ENCODE measurements at places on chromosomes 1 and 21.

- peak; percentile 44 for DNase-seq
Measured at GRCh38 chr1:53653631-53654030, 85.3 kb downstream of the GLIS1 start.

- peak; percentile 31 for DNase-seq
Measured at GRCh38 chr1:148161053-148161901, 9.2 kb upstream of the NBPF11 start.

GRCh38 chr1:205357567-205357966 lies 845 bp upstream of the KLHDC8A start:
- no peak for DNase-seq

GRCh38 chr1:27658951-27659496 lies 13.0 kb downstream of the IFI6 start:
- DNase-seq = peak; percentile 51

DNA sequence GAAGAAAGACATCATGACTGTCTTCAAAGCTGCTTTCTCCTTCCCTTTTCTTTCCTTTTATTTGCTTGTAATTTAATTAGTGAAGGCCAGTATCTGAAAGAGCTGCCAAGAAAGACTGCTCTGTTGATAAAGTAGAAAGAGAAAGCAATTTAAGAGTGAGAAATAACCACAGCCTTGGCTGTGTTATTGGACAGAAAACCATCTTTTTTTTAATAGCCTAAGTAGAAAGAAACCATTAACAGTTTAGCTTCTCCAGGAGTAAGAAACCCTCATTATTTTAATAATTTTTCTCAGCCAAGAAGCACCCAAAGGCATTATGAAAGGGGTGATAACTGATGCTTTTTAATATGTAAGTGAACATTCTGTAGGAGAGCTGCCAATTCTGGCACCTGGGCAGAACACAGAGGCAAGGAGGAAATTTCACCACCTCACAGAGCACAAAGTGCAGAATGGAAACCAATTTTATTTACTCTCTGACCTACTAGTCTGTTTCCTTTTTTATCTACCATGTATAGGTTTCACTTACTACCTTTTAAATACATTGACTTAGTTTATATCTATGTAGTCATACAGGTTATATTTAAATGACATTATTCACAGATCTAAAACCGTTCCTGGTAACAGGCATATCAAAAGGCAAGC lies 703.2 kb downstream of the MRPL39 start:
- DNase-seq = no peak

- no peak for DNase-seq
Measured at GRCh38 chr1:9275567-9276034, 17.1 kb upstream of the SPSB1 start.

- DNase-seq = no peak
Measured at GRCh38 chr1:198185146-198185545, 28.3 kb downstream of the NEK7 start.

DNA sequence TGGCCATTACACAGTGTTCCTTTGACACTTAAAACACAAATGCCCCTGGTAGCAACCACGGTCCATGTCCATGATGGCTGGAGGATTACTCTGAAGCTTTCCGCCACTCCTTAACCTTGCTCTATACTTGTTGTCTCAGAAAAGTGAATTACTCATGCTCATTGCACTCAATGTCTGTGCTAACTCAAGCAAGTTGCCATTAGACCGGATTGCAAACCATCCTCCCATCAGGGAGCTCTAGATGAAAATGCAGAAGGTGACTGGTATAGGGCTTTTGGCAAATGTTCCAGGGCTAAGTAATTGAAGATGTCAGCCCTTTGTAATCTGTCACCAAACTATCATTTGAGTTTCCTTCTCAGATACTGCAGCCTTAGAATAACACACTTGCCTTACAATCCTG lies 1288.3 kb upstream of the B3GALT2 start:
- DNase-seq = no peak

- DNase-seq = no peak
Measured at GRCh38 chr1:148308832-148309458, 156.9 kb upstream of the NBPF11 start.

- DNase-seq = no peak
Measured at GRCh38 chr1:94209425-94209824, 28.0 kb downstream of the ARHGAP29 start.

DNA sequence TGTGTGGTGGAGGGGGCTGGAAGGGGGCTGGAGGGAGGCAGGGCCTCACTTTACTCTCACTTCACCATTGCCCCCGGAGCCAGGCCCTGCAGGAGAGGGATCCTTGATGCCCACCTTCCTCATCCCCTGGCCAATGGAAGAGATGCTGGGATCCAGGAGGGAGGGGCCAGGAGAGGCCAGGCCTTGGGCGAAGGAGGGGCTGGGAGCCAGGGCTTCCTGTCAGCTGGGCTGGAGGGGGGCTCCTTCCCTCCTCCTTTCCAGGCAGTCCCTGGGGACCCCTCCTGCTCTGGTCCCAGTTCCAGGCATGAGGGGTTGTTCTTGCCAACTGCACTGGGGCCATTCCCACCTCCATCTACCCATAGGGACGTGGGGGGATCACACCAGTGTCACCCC lies 5.7 kb downstream of the AHDC1 start:
- peak; percentile 72 for DNase-seq

GRCh38 chr1:58874757-58875755 lies 91.2 kb upstream of the JUN start:
- DNase-seq = peak; percentile 63

GRCh38 chr21:46222436-46223116 lies 6.0 kb downstream of the LSS start:
- no peak for DNase-seq

- no peak for DNase-seq
Measured at GRCh38 chr1:102085896-102086295, 89.2 kb upstream of the OLFM3 start.

DNA sequence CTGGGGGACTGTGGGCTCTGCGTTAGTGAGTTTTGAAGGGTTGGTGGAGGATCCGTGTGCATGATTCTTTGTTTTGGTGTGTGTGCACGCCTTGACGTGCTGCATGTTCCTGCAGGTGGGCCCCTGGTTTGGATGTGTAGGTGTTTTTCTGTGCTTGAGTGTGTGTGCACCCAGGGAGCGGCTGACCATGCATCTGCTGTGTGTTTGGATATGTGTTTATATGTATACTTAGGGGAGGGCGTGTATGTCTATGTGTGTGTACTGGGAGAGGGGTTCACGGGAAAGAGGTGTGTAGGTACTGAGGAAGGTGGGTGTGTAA lies 1.1 kb downstream of the VANGL2 start:
- DNase-seq = no peak

GRCh38 chr1:67840449-67840848 lies 7.2 kb upstream of the GNG12 start:
- DNase-seq = no peak

- peak; percentile 90 for DNase-seq
Measured at GRCh38 chr1:156927215-156928042, 7.0 kb downstream of the LRRC71 start.

DNA sequence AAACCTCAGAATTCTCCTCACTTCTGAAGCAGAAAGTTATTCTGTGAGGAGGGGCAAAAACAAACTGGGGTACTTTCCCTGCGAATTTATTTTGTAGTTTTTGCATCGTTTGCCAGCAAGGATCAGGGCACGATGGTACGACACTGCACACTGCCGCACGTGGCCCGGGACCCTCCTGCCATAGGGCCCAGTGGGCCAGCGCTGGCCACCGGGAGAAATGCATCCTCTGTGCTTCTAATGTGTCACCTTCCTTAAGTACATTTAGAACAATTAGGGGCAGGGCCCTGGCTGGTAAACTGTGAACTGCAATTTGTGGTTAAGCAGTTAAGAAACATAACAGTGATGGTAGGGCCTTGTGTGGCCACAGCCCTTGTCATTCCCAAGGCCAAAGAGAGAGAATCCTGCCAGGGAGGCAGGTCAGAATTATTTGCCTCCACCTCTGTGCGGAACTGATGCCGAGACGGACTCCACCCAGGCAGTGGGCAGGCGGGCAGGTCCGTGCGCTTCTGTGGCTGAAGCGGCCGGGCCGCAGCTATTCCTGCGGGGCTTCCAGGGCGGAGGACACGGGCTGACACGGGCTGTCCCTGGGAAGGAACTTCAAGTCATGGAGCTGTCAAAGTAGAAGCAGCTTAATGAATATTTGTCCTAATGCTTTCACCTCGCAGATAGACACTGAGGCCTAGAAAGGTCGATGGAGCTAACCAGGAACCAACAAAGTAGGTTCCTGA lies 12.5 kb downstream of the GPR137B start:
- DNase-seq = no peak

- DNase-seq = no peak
Measured at GRCh38 chr1:38071312-38072256, 25.0 kb upstream of the POU3F1 start.

GRCh38 chr1:234313171-234313570 lies 60.1 kb upstream of the COA6 start:
- no peak for DNase-seq

DNA sequence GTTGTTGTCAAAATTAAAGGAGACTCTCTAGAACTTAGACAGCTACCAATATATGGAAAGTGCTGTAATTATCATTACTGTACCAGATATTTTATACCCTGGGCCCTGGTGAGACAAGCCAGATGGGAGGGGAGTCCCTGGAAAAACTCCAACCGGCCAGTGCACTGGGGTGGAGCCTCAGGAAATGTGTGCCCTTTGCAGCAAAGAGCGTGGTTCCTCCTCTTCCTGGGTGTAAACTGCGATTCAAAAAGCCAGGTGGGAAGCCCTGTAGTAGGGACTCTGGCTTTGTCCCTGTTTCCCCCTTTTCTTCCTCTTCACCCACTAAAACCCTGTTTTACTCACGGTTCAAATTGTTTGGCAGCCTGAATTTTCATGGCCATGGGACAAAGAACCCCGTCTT lies 812.3 kb downstream of the PLA2G4A start:
- DNase-seq = peak; percentile 71

DNA sequence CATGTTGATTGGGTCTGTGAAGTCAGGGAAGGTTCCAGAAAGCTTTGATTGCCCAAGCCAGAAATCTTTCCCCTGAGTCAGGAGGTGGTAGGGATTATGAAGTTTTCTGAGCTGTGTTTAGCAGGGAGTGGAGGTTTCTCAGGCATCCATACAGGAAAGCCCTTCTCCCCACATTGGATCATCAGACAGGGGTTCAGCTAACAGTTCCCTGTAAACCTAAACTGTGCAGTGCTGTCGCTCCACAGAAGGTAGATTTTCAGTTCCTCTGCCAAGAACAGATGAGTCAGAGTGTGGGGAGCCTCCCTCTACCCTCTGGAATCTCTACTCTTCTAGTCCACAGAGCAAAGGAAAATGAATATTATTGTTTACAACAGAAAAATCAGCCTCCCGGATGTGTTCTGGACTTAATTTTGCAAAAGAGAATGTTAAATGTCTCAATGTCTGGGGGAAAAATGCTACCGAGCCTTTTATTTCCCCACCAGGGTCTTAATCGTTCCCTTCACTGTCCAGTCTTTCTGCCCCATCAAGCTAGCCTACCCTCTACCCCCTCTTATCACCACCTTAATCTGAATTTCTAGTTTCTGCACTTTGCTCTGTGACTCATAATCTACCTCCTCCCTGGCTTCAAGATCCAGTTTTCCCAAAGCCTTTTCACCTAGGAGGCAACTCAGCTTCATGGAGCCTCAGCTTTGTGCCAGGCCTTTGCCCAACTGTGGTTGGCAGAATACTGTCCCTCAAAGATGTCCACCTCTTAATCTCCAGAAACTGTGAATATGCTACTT lies 355.6 kb downstream of the PRDM2 start:
- DNase-seq = no peak

DNA sequence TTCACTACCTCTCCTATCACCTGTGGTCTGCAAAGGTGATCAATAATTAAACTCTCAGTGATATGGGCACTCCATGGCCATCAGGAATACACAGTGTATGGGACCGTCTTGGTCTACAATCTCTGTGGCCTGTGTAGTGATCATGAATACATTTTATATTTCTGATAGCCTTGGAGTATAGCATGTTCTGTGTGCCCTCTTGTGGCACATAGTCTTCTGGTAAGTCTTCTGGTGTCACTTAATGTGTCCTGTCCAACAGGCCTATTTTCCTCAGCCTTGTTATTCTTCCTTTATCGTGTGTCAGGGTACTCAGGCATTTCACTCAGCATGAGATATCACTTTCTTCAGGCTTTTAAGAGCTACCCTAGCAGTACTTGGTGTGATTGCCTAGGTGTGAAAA lies 393.6 kb downstream of the AGBL4 start:
- DNase-seq = no peak

- no peak for DNase-seq
Measured at GRCh38 chr1:205420938-205421337, 918 bp downstream of the LEMD1 start.

- no peak for DNase-seq
Measured at GRCh38 chr1:66166753-66167152, 367.2 kb upstream of the SGIP1 start.

DNA sequence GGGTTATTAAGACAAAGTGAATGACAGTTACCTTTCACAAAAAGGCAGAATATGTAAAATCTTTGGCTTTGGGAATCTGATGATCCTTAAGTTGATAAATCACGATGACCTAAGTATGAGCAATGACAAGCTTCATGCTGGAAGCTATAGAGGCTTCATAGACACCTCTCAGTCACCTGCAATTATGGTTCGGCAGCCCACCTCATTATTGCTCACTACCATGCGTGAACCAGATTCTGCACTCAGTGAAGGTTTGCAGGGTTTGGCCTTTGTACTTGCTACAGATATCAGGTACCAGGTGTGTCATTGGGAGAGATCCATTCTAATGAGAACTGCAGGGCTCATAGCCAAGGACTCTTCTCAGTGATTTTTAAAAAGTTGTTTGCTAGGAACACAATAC lies 163.5 kb downstream of the KCTD3 start:
- DNase-seq = no peak

DNA sequence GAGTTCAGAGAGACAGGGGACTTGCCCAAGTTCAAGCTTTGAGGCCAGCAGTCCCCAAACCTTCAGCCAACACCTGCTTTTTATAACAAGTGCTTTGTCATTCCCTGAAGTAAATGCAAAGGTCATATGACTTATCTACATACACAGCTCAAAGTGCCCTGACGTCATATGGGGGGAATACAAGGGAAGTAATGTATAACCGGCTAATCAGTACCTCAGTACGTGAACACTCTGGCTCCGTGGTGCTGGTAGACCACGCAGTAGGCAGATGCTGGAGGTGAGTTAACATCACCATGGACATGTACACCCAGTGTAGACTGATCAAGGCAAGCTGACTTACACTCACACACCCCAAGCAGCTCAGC lies 60.0 kb downstream of the BACE2 start:
- no peak for DNase-seq

DNA sequence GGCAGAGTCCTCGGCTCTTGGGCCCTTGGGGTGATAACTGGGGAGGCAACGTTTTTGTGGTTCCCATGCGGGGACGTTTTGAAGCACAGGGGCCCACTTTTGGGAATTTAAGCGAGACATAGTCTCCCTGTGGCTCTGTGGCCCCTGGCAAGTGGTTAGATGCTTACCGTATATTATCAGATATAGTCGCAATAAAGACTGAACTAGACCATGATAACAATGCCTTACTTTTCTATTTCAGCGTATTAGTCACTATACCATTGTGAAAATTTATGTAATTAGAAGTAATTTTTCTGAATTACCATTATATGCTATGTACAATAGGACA lies 538 bp upstream of the RCAN1 start:
- no peak for DNase-seq

- DNase-seq = no peak
Measured at GRCh38 chr1:21182181-21182731, 5.6 kb upstream of the EIF4G3 start.

Measured in H9 (cell line).